ENCODE measurements at places on chromosomes 12 and 14.

GRCh38 chr14:99734406-99735051 lies 50.4 kb downstream of the CYP46A1 start:
- DNase-seq, result no peak

DNA sequence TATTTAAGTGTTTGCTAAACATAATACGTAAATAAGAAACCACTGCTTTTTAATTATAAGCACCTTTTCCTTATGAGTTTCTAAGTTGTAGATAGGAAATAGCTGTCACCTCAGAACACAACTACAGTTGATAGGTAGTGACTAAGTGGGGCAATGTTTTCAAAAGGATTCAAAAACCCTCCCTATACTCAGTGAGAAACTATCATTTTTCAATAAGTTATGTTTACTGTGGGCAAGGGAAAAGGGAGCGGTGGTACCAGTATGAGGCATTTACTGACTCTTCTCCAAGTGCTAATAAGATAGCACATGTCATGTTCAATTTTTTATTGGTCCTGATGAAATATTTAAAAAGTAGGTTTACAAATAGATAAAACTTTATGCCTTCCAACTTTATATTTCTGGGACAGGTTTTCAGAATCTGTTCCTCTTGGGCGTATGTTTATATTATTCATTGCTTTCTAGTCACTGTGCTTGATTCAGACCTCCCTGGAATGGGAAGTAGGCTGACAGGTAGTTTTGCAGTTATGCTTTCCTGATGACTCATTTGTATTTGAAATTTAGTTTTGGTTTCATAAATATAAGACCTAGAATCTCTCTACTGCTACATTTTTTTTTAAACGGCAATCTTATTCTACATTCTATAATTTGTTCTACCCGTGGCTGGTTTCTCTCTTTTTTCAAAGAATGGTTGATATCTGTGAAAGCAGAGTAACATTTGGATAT lies 153.1 kb downstream of the TMEM117 start:
- DNase-seq, result peak; percentile 2

GRCh38 chr12:53972722-53973235 lies at the start of gene HOXC11:
Gene HOXC11, plus strand, starts transcription at chr12:53973126. Its CDS starts 116 bp downstream, at chr12:53973242.
- DNase-seq, result no peak

GRCh38 chr14:23776296-23776695 lies 140.1 kb downstream of the DHRS2 start:
- DNase-seq, result no peak

- peak; percentile 83 for DNase-seq
Measured at GRCh38 chr14:93207468-93208308, 632 bp downstream of the UBR7 start.

GRCh38 chr14:101365329-101366158 lies 195.8 kb upstream of the DIO3 start:
- DNase-seq, result no peak

GRCh38 chr12:105590571-105590970 lies 260.1 kb downstream of the C12orf75 start:
- no peak for DNase-seq

DNA sequence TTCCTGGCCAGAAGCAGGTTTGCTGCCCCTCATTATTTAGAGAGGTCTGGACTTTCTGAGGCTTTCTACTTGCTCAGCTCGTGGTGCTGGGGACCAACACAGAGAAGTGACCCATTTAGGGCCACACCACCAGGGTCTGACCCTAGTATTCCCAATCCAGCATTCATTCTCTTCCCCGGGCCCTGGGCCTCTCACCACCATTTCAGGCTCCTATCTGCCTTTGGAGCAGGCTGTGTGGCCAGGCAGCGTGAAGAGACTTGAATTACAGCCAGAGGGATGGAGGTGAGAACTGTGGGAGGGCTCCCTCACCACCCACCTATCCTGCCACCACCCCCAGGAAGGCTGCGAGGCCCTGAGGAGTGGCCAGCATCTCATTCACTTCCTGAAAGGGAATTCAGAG lies 24.6 kb downstream of the FAM222A start:
- no peak for DNase-seq

GRCh38 chr12:94186278-94187241 lies 38.2 kb downstream of the PLXNC1 start:
- DNase-seq, result no peak

GRCh38 chr12:76180401-76181277 lies 96.2 kb upstream of the NAP1L1 start:
- no peak for DNase-seq

- DNase-seq, result no peak
Measured at GRCh38 chr12:2559931-2560330, 234.8 kb upstream of the FKBP4 start.

GRCh38 chr14:36859119-36859518 lies 197.5 kb downstream of the PAX9 start:
- no peak for DNase-seq

DNA sequence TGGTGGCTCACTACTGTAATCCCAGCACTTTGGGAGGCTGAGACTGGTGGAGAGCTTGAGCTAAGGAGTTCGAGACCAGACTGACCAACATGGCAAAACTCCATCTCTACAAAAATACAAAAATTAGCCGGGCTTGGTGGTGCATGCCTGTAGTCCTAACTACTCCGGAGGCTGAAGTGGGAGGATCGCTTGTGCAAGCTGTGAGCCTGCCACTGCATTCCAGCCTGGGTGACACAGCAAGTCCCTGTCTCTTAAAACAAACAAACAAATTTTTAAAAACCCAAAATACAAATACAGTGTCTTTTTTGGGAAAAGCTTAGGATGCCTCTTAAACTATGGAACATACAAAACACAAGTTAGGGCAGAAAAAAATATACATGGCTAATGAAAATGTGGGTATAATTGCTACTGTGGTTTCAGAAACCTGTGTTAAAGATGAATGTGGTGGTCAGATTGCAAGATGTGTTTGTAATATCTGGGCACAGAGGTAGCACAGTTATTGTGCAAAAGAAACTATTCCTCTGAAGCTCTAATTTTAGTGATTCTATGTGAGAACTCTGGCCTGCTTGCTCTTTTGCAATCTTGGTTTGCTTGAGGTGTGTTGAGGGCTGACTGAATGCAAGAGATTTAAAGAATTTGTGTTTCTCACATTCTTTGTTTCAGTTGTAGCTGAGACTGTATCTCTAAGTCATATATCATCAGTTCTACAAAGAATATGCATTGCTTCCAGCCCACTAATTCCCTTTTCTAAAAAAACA lies 3.9 kb upstream of the HSPA2 start:
- no peak for DNase-seq

DNA sequence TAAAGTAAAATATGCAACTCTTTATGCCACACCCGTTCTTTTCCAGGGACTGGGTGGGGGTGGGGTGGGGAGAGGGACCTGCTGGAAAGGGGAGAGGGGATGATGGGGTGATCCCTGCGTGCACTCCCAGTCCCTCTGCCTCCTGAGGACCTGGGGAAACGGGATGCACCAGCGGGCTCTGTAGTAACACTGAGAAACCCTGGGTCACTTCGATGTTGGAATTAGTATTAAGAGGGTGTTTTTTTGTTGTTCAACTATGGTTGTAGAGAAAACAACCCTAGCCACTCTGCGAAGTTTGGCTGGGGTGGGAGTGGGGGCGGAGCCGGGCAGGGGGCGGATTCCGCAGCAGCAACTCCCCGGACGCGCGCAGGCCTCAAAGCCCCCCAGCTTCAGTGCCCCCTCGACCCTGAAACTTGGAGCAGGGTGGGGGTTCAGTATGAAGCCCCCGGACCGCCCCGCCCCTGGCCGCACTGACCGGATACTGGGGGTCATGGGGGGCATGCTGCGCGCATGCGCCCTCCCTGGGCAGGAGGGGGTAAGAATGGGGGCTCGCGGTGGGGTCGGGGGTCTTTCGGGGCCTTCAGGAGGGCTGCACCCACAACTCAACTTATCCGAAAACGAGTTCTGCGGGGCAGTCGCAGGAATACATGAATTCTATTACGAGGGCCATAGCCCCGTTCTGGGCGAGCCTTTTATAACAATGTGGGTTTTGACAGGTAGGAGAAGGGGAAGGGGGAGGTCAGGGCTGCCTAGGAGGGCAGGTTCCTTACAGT lies 1.3 kb upstream of the ARHGEF25 start:
- DNase-seq, result no peak

DNA sequence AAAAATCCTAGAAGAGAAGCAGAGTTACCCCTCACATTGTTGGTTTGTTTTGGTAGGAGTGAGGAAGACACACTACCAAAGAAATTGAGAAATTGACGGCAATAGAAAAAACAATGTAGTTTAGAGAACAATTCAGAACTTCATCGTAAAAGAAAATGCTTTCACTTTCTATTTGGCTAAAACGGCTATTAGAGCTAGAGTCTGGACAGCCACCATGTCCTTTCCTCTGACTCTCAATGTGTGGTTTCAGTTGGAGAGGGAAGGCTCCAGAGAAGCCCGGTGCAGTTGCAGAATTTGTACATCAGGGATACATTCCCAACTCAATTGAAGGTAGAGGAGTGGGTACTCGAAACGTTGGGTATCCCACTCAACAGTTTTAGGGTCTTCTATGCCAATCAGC lies 535.3 kb downstream of the GALC start:
- DNase-seq, result no peak

DNA sequence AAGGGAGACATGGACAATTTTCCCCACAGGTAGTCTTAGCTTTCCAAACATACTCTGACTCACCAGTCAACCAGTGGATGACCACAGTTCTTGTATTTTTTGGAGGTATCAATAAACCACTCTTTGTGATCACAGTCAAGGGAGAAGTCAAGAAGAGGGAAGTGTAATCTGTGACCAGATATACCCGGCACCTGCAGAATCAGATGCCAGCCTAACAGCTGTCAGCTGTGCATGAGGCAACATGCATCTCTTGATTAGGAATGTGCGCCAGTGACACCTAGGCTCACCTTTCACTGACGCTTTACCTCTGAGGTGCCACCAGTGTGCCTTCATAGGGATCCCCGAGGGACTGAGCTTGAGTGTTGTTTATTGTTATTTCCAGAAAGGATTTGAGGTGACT lies 20.0 kb downstream of the PROX2 start:
- no peak for DNase-seq

GRCh38 chr12:69433653-69434052 lies 36.5 kb upstream of the FRS2 start:
- DNase-seq, result no peak

GRCh38 chr12:97977870-97978405 lies 515.3 kb downstream of the RMST start:
- no peak for DNase-seq

DNA sequence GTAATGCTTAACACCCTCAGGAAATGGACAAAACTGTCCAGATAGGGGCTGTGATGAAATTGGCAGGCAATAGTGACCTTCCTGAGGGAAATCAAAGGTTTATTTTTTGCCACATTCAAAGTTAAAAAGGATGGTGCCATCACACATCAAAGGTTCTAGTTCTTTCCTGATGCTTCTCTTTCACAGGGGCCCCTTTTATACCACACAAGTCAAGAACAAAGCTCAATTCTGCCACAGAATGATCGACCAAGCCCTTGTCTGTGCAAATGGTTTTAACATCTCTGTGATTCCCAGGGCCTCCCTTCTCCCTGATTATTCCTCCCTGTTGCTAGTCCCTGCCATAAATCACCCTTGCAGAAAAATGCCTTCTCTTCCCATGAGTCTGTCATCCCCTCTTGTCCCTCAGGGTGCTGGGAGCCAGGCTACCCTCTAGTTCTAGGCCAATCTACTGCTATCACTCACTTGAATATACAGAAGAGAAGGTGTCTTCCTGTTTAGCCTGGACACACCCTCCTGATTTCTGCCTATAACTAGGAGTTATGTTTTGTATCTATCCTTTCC lies 22.7 kb downstream of the SMCO2 start:
- no peak for DNase-seq

GRCh38 chr14:54727929-54728328 lies 161.0 kb downstream of the SAMD4A start:
- DNase-seq, result no peak

DNA sequence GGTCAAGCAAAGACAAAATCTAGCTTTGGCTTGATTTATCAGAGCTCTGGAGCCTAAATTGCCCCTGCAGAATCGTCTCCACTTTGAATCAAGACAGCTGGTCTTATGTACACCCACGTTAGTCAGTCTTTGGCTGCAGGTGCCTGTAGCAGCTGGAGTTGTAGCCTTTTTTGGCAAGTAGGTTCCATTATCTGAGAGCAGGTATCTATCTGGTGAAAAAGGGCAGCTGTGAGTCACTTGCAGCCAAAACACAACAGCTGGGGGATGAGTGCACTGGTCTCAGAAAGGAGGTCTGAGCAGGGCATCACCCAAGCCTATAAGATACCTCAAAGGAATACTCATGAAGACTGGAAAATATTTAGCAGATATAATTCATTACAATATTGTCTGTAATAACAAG lies 43.6 kb upstream of the KCNH5 start:
- no peak for DNase-seq

DNA sequence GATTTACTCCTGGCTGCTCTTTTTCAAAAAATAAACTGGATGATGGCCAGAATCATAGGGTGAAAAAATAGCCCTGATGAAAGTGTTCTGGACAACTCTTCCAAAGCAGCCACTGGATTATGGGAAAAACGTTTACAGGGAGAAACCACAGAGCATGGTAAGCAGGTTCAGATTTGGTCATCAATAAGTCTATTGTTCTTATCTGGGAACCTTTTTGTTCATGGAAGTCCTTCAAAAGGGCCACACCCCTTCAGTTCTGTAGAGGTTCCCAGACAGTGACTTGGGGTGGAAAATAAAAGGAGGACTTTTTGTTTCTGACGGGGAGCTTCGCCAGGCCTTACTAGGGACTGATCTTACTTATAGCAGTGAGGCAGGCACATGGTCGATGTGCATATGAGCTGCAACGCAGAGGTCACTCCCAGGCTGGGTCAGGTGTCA lies 117.4 kb upstream of the SLC38A2 start:
- DNase-seq, result no peak

- no peak for DNase-seq
Measured at GRCh38 chr12:99170037-99170436, 477.5 kb upstream of the GARIN6 start.

- peak; percentile 92 for DNase-seq
Measured at GRCh38 chr14:68781161-68782021, 11.5 kb downstream of the ZFP36L1 start.

- no peak for DNase-seq
Measured at GRCh38 chr12:99282624-99283023, 364.9 kb upstream of the GARIN6 start.

- DNase-seq, result peak; percentile 56
Measured at GRCh38 chr14:49306152-49306751, 279.9 kb downstream of the RPS29 start.

GRCh38 chr14:96717116-96717515 lies 80.1 kb upstream of the VRK1 start:
- no peak for DNase-seq

DNA sequence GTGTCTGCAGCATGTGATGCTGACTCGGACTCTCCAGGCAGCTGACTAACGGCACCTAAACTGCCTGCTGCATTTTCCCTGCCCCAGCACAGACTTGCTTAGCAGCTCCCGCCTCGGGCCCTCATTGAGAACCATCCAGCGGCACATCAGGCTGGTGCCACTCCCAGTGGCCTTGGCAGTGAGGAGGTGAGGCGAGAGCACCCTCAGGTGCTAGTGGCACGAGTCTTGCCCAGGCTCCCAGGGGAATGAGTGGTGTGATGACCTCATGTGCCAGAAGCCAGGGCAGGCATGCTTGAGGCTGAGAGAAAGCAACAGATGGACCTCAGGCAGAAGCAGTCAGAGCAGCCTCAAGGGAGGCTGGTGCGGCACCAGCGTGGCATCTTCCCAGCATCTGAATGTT lies 60.2 kb downstream of the PRKCH start:
- no peak for DNase-seq

All from hematopoietic multipotent progenitor cell treated with erythropoietin and hydrocortisone succinate and interleukin-3 and kit ligand, for 4 days (in vitro differentiated cells).